CD4-positive, alpha-beta T cell (primary cell): ENCODE measurements at places on chromosomes 6 and 20. TPM values are rescaled to one million over a fixed set of nuclear protein-coding genes. Genes with fewer than 3 reads are reported as not detected.

The TRIM27 gene
- total RNA-seq = 13.2 TPM

DNA sequence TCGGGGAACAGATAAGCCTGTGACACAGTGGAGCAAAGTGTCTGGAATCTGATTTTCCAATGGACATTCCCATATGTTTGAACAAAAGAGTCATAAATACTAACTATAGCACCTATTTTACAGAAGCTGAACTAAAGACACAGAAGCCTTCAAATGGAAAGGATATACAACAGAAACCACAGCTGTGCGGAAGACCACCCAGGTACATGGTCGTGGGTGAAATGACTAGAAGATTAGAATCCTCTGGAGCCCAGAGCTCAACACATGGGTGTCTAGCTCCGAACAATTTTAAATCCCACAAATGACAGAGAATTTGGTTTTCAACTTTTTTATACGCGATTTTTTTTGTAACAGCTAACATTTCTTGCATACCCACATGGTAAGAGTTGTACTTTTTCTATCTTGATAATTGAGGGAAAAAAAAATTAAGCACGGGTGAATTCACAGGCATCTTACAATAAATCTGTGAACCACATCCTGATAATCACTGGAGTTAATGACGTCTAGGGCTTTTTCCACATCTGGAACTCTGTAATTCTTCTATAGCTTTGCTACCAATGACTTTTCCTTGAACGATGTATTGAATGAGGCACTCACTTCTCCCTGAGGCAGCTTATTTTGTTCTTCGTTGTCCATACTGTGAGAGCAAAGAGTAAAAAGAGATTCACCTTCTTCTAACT, 271.1 kb upstream of the AGPAT4 start:
- H3K36me3 ChIP-seq = no peaks in the 10 kb centered on the region
- no peak overlapping the region for H3K27ac ChIP-seq
- no peaks in the 10 kb centered on the region for H3K27me3 ChIP-seq
- no peak overlapping the region for H3K4me3 ChIP-seq
- H3K4me1 ChIP-seq = no peaks in the 10 kb centered on the region

DNA sequence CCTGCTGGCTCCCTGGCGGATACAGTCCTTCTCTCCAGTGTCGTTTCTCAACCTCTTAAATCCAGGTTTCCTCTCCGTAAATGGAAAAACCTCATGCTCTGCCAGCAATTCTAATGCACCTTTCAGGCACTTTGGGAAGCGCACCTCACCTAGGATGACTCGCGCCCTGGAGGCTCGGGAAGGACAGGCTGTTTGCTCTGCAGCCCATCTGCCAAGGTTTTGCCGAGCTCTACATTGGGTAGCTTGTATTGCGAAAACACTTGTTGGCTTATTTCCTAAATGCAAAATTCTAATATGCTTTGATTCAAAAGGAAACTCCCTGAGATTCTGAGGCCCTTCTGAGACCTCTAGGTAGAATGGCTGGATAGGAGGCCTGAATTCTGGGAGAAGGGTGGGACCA, 102.6 kb upstream of the MLN start:
- no peak overlapping the region for H3K4me3 ChIP-seq
- DNase-seq = no peak
- peaks cover 88% of the 10 kb centered on the region for H3K4me1 ChIP-seq
- no peaks in the 10 kb centered on the region for H3K27me3 ChIP-seq

GRCh38 chr6:74415056-74415455, 719.1 kb downstream of the CD109 start:
- H3K27me3 ChIP-seq = no peaks in the 10 kb centered on the region
- no peak overlapping the region for H3K27ac ChIP-seq
- no peaks in the 10 kb centered on the region for H3K4me1 ChIP-seq
- no peak for DNase-seq
- H3K4me3 ChIP-seq = no peak overlapping the region

The RCAN2 gene
- total RNA-seq = not detected

DNA sequence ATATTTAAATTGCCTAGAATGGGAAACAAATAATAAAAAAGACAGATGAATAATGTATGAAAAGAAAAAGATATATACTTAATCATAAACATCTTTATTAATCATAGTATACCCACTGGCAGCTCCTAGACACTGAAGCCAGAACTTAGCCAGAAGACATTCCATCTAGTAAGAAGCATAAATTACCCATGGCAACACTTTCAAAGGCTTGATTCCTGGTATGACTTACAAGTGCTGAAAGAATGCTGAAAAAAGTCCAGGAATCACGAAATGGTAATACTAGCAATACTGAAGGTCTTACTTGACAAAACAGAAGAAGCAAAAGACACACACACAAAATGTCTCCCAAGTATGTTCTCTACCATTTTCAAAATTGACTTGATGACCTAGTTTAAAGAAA, 38.0 kb downstream of the RWDD2A start:
- H3K4me3 ChIP-seq = no peak overlapping the region
- no peak overlapping the region for H3K27ac ChIP-seq
- H3K36me3 ChIP-seq = no peaks in the 10 kb centered on the region
- no peaks in the 10 kb centered on the region for H3K4me1 ChIP-seq
- no peak for DNase-seq
- no peaks in the 10 kb centered on the region for H3K27me3 ChIP-seq

DNA sequence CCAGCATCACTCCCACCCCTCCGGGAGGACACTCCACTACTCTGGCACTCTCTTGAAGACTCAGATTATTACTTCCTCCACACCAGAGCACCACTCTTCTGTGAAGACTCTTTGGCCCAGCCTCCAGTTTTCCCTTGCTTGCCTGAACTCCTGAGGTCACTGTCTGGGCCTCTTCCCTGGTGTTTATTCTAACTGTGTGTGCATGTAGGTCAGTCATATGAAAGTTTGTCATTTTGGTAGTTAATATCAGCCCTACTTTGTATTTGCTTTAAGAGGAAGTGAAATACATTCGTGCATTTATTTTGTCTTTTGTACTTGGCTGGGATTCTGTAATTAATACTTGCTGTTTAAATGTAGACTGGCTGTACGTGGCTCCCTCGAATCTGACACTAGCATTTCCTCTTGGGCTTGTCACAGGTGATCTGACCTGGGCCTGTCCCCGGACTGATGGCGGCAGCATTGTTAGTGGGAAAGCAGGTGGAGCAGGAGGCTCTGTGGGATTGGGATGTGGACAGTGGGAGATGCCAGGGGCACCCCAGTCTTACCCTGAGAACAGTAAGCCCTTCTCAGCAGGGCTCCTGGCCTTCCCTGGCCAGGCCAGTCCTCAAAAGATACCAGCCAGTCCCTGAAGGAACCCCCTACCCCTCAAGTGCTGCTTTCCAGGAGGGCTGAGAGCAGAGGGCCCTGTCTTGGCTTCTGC, 350.5 kb downstream of the CDC5L start:
- no peaks in the 10 kb centered on the region for H3K4me1 ChIP-seq
- H3K36me3 ChIP-seq = no peaks in the 10 kb centered on the region
- H3K4me3 ChIP-seq = no peak overlapping the region
